Activated CD4-positive, alpha-beta T cell treated with anti-CD3 and anti-CD28 coated beads, Interleukin-2, amount 50 U/mL, for 16 hours (primary cell): ENCODE measurements at places on chromosomes 13 and 19.

GRCh38 chr13:32086791-32087441, 55.3 kb downstream of the FRY start:
- DNase-seq, result no peak

DNA sequence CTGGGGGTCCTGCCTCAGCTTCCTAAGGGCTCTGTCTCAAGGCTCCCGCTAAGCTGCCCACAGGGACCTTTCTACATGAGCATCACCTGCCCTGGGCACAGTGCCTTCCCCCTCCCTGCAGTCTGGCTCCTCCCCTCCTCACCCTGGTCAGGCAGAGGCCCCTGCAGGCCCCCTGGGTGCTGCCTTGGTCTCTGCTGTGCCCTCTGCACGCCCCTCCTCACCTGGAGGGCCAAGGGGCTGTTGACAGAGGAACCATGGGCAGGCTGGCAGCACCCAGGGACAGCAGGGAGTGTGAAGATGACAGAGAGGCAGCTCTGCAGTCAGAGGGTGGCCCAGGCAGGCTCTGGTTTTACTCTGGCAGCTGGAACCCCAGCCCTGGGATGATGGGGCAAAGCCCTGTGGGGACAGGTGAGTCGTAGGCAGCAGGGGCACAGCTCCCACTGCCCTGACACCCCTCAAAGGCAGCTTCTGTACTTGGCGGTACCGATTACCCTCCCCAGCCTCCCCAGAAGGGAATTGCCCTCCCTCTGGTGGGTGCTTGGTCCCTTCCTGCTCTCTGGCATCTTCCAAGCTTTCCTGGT, 43.1 kb downstream of the SUGP2 start:
- no peak for DNase-seq

DNA sequence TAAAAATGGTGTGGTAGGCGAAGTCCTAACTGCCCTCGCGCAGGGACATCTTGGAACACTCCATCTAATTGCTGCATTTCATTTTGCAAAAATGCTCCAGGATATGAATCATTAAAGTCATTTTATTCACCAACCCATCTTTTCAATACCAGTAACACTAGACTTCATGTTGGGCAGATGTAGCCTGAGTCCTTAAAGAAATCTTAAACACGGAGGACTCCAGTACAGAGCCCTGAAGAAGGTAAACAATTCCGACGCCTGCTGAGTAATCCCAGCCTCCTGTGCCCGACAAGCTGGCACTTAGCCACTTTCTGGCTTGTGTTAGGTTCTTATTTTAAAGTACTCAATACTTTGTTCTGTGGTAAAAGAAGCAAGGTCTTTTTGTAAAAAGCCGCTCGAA, 58.0 kb upstream of the IRS2 start:
- no peak for DNase-seq

- no peak for DNase-seq
These were observed 463.8 kb downstream of the ITGBL1 start for GRCh38 chr13:101916108-101916774.

- no peak for DNase-seq
These were observed 13.2 kb downstream of the RASA3 start for GRCh38 chr13:114119196-114119595.

GRCh38 chr13:40181203-40181845, 485.1 kb downstream of the FOXO1 start:
- DNase-seq, result no peak

GRCh38 chr19:18735752-18736151, 52.3 kb downstream of the CRTC1 start:
- no peak for DNase-seq

DNA sequence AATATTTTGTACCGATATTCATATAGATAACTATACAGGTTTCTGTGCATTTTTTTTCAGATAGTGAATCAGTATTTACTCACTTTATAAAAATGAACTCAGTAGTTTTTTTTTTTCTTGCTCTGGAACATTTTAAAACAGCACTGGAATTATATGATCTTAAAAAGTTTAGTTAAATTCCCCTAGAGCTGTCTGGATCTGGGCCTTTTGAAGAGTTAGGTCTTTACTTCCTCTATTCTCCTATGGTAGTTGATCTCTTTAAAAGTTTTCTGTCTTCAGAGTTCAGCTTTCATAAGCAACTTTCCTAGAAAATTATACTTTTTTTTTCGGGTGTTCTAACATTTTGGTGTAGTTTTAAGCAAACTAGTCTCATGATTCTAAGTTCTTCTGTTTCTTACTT, 21.8 kb upstream of the RBM26 start:
- no peak for DNase-seq

DNA sequence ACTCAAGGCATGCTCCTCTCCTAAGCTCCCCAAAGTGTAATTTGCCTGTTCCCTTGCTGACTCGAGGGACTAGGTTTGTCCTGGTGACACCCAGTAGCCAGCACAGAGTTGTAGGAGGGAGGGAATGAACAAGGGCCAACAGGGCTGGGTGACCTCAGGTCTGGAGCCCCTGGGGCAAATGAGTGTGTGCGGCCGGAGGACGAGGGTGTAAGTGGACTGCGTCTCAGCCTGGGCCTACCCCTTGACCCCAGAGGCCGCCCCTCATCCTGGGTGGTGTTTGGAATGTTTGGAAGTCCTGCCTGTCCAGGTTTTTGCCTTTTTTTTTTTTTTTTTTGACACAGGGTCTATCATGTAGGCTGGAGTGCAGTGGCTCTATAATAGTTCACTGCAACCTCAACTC, 1.3 kb upstream of the ZNF653 start:
- DNase-seq, result no peak

DNA sequence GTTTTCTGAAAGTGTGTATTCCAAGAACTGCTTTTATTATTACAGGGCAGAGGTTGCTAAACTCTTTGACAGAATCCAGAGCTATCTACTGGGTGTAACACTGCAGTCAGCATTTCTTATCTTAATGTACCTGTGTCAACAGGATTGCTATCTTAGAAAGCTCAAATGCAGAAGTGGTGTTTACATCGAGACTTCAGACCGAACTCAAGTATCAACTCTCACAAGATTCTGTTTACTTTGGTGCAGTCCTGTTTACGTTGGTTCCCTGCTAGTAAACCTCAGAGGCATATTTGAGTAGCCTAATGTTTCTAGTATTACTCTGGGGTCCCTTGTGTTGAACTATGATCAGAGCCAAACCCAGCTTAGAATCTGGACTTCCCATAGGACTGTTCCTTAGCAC, 20.5 kb downstream of the SLC15A1 start:
- DNase-seq, result no peak

DNA sequence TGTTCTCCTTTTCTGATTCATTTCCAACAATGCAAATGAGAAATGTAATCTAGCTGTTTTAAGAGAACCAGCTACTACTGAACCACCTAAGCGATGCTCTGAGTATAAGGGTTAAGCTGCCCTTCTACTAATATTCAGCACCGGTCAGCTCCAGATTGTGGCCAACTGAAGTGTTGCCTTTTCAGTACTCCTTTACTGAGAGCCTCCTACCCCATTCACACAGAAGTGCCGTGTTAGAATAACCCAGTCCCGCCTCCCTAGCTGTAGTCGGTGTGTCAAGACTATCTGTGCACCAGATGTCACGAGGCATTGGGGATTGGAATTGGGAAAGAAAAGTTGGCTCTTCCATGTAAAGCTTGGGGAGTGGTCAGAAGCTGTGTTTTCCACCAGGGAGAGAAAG, 45.4 kb downstream of the FAM124A start:
- DNase-seq, result no peak

GRCh38 chr19:47156861-47157430, 26.3 kb downstream of the SAE1 start:
- DNase-seq, result peak; percentile 63

GRCh38 chr13:22428188-22428828, 752.5 kb upstream of the SGCG start:
- no peak for DNase-seq
